ENCODE measurements at places on chromosomes 13 and 19. TPM values are rescaled to one million over a fixed set of nuclear protein-coding genes. Genes with fewer than 3 reads are reported as not detected.

CGB3 gene
- total RNA-seq = not detected

HRC gene
- total RNA-seq = not detected

ZNF135 gene
- total RNA-seq = 0.46 TPM

CD79A gene
- not detected for total RNA-seq

DACH1 gene
- not detected for total RNA-seq

VSIG10L gene
- 0.62 TPM for total RNA-seq

MEDAG gene
- total RNA-seq = not detected

SHISA2 gene
- total RNA-seq = 7.2 TPM

CD33 gene
- total RNA-seq = not detected

DIAPH3 gene
- 14.1 TPM for total RNA-seq

SMIM24 gene
- total RNA-seq = not detected

ATXN8OS gene
- total RNA-seq = not detected

KANK2 gene
- 15.2 TPM for total RNA-seq

C2CD4C gene
- 0.15 TPM for total RNA-seq

LAIR1 gene
- total RNA-seq = not detected

IFNL4 gene
- total RNA-seq = not detected

ADGRE3 gene
- not detected for total RNA-seq

KLK2 gene
- not detected for total RNA-seq

ZNF700 gene
- 3.2 TPM for total RNA-seq

FKRP gene
- total RNA-seq = 11.0 TPM

LGI4 gene
- not detected for total RNA-seq

CPB2 gene
- not detected for total RNA-seq

LIG1 gene
- 66.1 TPM for total RNA-seq

ZNF888 gene
- total RNA-seq = 6.2 TPM

ZNF507 gene
- total RNA-seq = 5.2 TPM

CEACAM4 gene
- not detected for total RNA-seq

PRR19 gene
- total RNA-seq = 2.1 TPM

SLC25A42 gene
- total RNA-seq = 2.8 TPM

PROSER1 gene
- total RNA-seq = 14.9 TPM

CUL4A gene
- 84.1 TPM for total RNA-seq

EXOC3L2 gene
- 0.38 TPM for total RNA-seq

ADM5 gene
- total RNA-seq = 4.1 TPM

KLK3 gene
- total RNA-seq = not detected

GNA15 gene
- 264 TPM for total RNA-seq
